ENCODE measurements at places on chromosomes 12 and 14.

GRCh38 chr12:45220363-45220931 is 4.6 kb downstream of the ANO6 start:
- no peak for DNase-seq

DNA sequence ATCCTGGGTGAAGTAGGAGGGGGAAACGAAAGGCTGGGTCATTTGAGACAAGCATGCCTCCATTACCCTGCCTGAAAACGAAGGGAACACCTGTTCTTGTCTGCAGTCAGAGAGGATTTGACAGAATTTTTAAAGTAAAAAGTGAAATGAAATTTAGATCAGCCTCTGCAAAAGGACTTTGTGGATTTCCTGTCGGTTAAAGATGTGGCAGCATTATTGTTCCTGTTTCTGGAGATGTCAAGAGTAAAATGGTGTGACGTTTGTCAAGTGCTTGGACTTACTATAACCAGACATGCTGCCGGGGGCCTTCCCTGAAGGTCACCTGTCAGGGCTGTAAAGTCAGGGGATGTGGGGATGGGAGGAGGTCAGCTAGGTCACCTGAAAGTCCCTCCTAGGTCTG is 32.0 kb downstream of the NRXN3 start:
- DNase-seq: no peak

- no peak for DNase-seq
These were observed 33.5 kb downstream of the SLC25A21 start for GRCh38 chr14:37138898-37139297.

- DNase-seq: no peak
These were observed 114.1 kb upstream of the PWP1 start for GRCh38 chr12:107571492-107571891.

- no peak for DNase-seq
These were observed 11.3 kb downstream of the KIF26A start for GRCh38 chr14:104149617-104150135.

- peak; percentile 89 for DNase-seq
These were observed 14.6 kb downstream of the C14orf132 start for GRCh38 chr14:96053600-96054381.
